Activated B cell treated with CpG ODN at 0.5 μM for 24 hours (primary cell): ENCODE measurements at places on chromosomes 5 and 9. TPM values are rescaled to one million over a fixed set of nuclear protein-coding genes. Genes with fewer than 3 reads are reported as not detected.

ADAMTS2 gene
- total RNA-seq = not detected in 2 replicates

FAM200C gene
- total RNA-seq = 0.44 and 0.66 TPM in 2 replicates

SEMA4D gene
- 68.0 and 79.7 TPM in 2 replicates for total RNA-seq

IFNA2 gene
- total RNA-seq = not detected in 2 replicates

SLC6A19 gene
- not detected in 2 replicates for total RNA-seq

IFNE gene
- total RNA-seq = not detected in 2 replicates

RABGAP1 gene
- total RNA-seq = 47.4 and 58.1 TPM in 2 replicates

PRLR gene
- total RNA-seq = 2.3 and 3.7 TPM in 2 replicates

FOXD4L4 gene
- total RNA-seq = 0.29 and 0.39 TPM in 2 replicates

C5orf58 gene
- total RNA-seq = not detected in 2 replicates

HTR1A gene
- not detected in 2 replicates for total RNA-seq

ARHGEF28 gene
- not detected in 2 replicates for total RNA-seq

PTPRD gene
- total RNA-seq = 0.04 and 0.24 TPM in 2 replicates

CDH18 gene
- total RNA-seq = not detected in 2 replicates

FSD1L gene
- 10.2 and 12.4 TPM in 2 replicates for total RNA-seq

STKLD1 gene
- total RNA-seq = 0.37 and 0.44 TPM in 2 replicates

POU5F2 gene
- 2.1 and 2.9 TPM in 2 replicates for total RNA-seq

PCDHGC4 gene
- total RNA-seq = 0.69 TPM in 2 replicates

PCA3 gene
- not detected in 2 replicates for total RNA-seq

TLX3 gene
- not detected in 2 replicates for total RNA-seq

IDNK gene
- total RNA-seq = 7.9 and 8.4 TPM in 2 replicates

EGR1 gene
- total RNA-seq = 10.9 and 14.2 TPM in 2 replicates

FCN2 gene
- not detected in 2 replicates for total RNA-seq

RORB gene
- total RNA-seq = not detected in 2 replicates

SMARCA2 gene
- total RNA-seq = 235 and 238 TPM in 2 replicates

SYK gene
- 222 and 237 TPM in 2 replicates for total RNA-seq

DEPDC1B gene
- total RNA-seq = 0.44 and 0.98 TPM in 2 replicates

PCDHA7 gene
- not detected in 2 replicates for total RNA-seq

ROPN1L gene
- 0.49 TPM in 1 of 2 replicates, not detected in the other for total RNA-seq

MAPK9 gene
- total RNA-seq = 26.9 and 30.3 TPM in 2 replicates

SHC3 gene
- not detected in 2 replicates for total RNA-seq

HRH2 gene
- total RNA-seq = not detected in 2 replicates

MCC gene
- total RNA-seq = 0.22 and 0.32 TPM in 2 replicates

CD274 gene
- 47.4 and 48.9 TPM in 2 replicates for total RNA-seq

IL9 gene
- total RNA-seq = not detected in 2 replicates

LCN6 gene
- not detected in 2 replicates for total RNA-seq

OLFML2A gene
- 0.73 and 0.78 TPM in 2 replicates for total RNA-seq

OR1Q1 gene
- not detected in 2 replicates for total RNA-seq

CCL28 gene
- total RNA-seq = 10.7 and 11.6 TPM in 2 replicates

RPP25L gene
- 17.5 and 18.9 TPM in 2 replicates for total RNA-seq

TMEM215 gene
- total RNA-seq = not detected in 2 replicates

SNCAIP gene
- total RNA-seq = not detected in 2 replicates

ACER2 gene
- total RNA-seq = 1.4 and 2.0 TPM in 2 replicates

C5orf63 gene
- 20.4 and 22.5 TPM in 2 replicates for total RNA-seq

MARCOL gene
- total RNA-seq = not detected in 2 replicates
